ENCODE measurements at places on chromosomes 3 and 15.

GRCh38 chr3:124361566-124361965, 368.7 kb upstream of the UMPS start:
- DNase-seq: no peak

DNA sequence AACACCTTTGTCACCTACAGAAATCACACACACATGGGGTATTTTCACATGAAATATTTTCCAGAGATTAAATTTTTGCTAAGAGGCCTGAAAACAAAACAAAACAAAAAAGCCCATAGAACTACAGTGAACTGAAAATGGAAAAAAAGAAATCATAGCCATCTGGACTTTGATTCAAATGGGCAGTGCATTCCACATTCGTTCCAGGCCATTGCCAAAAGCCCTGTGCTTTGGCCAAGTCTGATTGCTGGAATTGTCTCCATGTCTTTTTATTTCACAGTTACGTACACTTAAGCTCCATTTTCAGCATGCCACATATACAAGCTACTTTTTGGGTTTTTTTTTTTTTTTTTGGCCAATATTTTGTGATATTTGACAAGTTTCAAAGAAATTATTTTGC, 47.1 kb downstream of the TFG start:
- no peak for DNase-seq

GRCh38 chr15:40289140-40289775, 6.4 kb upstream of the ANKRD63 start:
- DNase-seq: no peak

DNA sequence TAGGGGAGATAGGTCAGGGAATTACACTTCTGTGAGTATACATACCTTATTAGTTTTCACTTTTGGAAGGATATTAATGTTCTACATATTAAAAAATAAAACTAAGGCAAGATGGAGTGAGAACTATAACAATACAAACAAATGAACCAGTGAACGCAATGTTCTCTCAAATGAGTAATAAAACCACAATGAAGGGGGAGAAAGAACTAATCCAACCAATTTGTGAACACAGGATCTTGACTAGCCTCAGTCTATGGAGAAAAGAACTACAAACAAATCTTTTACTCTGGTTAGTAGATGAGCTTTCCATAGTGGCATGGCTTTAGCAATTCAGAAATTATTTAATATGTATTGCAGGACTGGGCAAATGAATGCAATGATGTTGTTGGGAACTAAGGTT, 26.9 kb upstream of the ATOSA start:
- no peak for DNase-seq

GRCh38 chr15:96340598-96341512, 10.4 kb downstream of the NR2F2 start:
- DNase-seq: no peak

DNA sequence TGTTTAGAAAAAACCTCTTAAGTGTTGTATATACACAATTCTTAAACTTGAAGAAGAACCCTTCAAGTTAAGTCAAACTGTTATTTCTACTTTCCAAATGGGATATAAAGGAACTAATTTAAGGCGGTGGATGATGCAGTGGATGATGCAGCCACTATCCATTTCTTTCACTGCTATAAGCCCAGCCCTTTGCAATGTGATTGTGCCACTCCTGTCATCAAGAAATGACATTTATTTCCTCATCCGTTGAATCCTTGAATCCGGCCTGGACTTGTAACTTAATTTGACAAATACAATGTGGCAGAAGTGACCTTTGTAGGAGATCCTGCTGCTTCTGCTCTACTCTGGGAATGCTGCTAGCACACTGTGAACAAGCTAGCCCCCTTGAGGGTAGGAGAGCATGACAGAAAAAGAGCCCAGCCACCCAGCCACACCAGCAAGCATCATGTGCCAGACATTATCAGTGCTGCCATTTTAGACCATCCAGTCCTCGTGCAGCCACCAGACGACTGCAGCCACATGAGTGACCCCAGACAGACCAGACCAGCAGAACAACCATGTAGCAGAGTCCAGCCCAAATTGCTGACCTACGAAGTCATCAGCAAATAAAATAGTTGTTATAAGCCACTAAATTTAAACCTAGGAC, 47.4 kb downstream of the UACA start:
- DNase-seq: no peak

GRCh38 chr3:133930341-133930933, 34.8 kb upstream of the RAB6B start:
- no peak for DNase-seq

GRCh38 chr3:50237133-50237651, 1.2 kb downstream of the GNAI2 start:
- DNase-seq: no peak

DNA sequence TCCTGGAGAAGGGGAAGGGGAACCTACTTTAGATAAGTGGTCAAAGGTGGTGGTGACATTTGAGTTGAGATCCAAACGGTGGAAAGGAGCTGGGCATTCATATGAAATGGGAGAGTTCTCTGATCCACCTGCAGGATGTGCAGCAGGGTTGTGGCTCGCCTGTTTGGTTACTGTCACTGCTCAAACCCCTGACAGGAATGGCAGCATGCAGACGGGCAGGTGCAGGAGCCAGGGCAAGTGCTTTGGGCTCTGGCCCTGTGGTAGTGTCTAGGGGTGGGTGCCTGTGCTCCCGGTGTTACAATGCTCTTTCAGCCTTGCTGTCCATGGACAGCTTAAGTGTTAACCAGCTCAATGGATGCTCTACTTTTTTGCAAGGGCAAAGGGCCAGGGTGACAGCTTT, 18.5 kb downstream of the PAQR9 start:
- no peak for DNase-seq

GRCh38 chr15:85976986-85977385, 102.7 kb upstream of the AGBL1 start:
- no peak for DNase-seq

DNA sequence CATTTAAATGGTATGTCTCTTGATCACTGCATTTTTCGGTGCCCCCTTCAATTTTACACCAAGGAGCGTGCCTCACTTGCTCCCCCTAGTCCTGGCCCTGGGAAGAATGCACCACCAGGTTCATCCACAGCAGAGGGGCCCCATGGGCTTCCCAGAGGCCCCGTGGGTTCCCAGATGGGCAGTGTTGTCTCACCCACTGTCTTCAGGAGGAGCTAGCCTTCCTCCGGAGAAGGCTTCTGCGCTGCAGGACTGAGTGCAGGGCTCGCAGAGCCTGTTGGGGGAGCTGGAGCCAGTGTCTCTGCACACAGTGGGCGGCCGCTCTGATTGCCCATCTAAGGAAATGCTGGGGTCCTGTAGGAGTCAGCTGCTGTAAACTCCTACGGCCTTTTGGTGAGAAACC, 45.9 kb downstream of the POLR2M start:
- DNase-seq: no peak

GRCh38 chr3:188789251-188789650, 382.5 kb upstream of the TPRG1 start:
- DNase-seq: no peak

DNA sequence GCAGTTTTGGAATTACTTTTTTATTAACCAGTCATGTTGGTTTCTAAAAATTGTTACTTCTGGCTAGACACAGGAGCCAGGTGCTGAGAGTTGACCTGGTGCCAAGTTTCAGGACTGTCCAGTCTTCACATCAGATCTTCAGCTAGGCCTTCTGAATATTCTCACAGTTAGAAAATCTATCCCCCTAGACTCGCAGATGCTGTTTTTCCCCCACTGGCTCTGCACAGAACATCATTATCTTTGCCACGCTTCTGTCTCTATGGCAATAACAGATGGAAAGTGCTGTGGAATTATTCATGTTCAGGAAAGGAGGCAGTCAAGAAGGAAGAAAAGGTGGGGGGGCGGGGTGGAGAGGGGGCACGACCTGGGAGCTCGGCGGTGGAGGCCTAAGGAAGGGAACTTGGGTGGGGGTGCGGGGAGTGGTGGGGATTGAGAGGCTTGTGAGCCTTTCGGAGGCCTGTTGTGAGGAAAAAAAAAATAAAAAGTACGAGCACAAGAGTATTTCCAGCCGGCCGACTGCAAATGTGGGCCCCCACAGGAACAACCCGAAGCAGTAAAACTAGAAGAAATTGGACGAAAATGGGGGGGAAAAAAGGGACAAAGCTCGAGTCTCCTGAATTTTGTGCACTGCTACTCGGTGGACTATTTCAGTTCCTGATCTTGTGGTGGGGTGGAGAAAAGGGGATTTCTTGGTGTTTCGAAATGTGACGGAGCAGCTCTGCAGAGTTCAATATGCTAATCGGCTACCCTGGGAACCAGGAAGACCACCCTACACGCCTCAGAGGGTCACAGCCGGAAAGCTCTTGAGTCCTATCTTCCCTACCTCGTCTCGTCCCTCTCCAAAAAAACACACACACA, 1.5 kb upstream of the SKIL start:
- peak; percentile 20 for DNase-seq

- no peak for DNase-seq
Observed at GRCh38 chr3:15332405-15333098, at the start of gene SH3BP5. Gene SH3BP5, minus strand, starts transcription at chr3:15332586. Its CDS starts 178 bp downstream, at chr3:15332408.

DNA sequence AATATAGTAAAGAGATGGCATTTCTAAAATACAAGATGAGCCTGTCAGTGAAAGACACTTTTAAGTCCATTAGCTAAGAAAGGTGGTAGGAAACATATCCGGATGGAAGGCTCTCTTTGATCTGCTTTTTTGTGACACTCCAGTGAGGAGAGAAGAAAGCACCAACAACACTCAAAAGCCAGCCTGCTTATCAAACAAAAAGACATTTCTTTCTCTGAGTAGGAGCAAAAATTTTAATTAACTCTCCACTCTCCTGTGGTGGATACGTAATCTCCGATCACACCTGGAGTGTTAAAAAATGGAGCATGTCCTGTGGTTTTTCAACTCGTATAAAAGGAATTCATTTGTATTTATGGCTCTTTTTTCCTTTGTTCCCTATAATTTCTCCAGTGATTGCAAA, 65.3 kb downstream of the OXNAD1 start:
- no peak for DNase-seq

- no peak for DNase-seq
Observed at GRCh38 chr3:52108302-52109232, 45.7 kb downstream of the POC1A start.

GRCh38 chr3:188507244-188507720, 353.3 kb downstream of the LPP start:
- peak; percentile 29 for DNase-seq

DNA sequence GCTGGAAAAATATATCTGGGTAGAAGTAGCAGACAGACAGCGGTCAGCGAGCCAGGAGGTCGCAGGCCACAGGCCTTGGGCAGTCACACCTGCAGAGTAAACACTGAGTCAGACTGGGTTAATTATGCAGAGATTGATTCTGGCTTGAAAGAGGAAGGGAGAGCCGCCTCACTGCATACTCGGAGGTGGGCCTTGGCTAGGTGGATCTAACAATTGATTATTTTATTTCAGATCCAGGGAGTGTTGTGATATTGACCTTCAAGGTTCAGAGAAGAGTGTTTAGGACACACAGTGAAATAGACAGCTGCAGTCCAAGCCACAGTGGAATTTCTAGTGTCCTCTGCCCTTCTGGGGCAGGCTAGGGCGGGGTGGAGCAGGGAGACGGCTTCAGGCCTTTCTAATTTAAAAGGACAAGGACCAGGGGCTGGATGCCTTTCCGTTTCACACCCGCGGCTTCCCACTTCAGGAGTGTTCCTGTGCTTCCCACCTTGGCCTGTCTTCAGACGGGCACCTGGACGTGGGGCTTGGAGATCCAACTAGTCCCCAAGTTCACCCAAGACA, 237.3 kb downstream of the XXYLT1 start:
- DNase-seq: no peak

DNA sequence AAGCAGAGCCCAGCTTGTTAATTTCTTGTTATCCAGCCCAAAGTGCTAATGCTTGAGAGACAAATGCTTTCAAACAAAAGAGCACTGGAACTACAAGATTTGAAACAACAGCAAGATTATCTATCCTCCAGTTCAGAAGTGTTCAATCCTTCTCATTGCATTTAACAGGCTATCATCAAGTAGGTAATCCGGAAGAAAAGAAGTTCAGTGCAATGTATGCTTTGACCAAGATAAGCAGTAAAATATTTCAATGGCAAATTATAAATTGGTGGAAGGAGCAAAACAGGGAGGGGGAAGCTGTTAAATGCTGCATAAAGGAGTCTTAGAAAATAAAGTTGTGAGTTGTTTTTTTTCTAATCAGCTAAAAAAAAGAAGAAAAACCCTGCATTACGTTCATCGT, 8.8 kb downstream of the LRIG1 start:
- no peak for DNase-seq
